ENCODE measurements at places on chromosomes 4 and X.
A peak's percentile ranks its signal among the peaks of the same experiment; 100 is the strongest.

DNA sequence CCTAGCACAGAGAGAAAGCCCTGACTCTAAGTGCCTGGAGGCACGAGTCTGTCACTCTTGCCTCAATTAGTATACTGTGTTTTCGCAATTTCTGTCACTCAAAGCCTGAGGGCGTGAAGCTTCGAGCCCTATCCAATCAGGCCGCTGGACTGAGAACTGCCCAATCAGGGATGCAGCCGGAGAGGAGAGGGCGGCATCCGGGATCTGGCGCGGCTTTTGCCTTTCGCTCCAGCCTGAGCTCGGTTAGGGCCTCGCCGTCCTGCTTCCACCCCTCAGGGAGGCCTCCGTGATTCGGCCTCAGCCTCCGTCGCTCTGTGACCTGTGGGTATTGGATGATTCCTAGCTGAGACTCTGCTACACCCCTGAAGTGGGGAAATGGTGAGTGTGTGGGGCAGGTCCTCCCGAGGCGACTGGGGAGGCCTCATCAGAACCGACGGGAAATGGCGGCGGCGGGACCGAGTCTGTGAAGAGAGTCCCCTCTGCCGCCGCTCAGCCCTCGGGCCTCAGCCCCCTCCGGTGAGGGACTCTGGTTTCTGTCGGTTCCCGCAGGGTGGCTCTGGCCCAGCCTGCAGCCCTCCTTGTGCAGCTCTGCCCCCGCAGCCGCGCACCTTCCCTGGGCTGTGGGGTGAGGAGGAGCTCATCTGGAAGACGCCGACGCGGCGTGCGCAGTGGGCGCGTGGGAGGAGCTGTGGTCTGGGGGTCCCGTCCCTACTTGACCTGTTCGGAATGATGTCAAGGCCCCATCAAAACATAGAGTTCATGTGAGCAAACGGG lies 48.5 kb downstream of the ZNF141 start:
- no peak for DNase-seq

- no peak for DNase-seq
These were observed 102.3 kb downstream of the PSAPL1 start for GRCh38 chr4:7332216-7333023.

DNA sequence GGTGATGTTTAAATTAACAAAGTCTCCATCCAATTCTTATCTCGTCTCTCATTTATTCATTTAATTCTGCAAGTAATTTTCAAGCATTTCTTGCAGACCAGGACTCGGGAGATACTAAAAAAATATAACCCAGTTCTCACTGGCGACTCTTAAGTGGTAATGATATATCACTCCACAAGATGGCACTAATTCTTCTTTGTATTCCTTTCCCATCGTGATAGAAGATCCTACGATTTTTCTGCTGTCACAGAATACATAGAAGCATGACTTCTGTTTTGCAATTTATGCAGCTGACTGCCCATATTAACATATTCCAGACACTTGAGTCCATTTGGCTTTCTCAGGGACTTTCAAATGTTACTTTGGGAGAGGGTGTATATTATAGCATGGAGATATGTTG lies 64.0 kb upstream of the FGF13 start:
- peak; percentile 9 for DNase-seq

GRCh38 chr4:62601737-62602136 lies 1401.6 kb downstream of the ADGRL3 start:
- DNase-seq = no peak

DNA sequence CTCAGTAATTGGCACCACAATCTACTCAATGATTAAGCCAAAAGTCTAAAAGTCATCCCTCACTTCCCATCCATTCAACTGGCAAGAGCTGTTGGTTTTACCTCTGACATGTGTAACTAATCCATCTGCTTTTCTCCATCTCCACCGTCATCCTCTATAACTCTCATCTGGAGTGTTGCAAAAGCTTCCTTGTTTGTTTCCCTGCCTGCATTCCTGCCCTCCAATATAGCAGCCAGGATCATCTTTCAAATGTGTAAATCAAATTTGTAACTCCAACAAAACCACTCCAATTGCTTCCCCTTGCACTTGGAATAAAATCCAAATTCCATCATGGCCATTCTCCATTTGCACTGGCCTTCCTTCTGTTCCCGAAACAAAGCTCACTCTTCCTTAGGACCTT lies 4.3 kb upstream of the PLAC8 start:
- DNase-seq = no peak

GRCh38 chr4:187849556-187850225 lies 145.9 kb upstream of the ZFP42 start:
- DNase-seq = no peak

DNA sequence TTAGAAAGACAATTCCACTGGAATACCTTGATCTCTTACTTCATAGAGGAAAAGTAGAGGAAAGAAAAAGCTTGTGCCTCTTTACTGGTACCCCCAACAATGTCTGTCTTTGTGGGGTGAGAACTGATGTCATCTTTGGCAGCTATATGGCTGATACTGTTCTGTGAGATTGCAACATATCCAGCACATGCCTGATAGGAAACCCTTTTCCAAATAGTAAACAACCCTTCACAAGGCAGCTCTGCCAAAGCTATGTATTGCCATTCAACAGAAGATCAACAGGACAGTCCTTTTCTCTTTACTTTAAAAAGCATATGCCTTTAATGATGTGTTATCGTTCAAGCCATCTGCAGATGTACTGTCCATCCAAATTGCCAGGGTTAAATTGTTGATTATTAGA lies 105.9 kb downstream of the IL1RAPL1 start:
- no peak for DNase-seq

DNA sequence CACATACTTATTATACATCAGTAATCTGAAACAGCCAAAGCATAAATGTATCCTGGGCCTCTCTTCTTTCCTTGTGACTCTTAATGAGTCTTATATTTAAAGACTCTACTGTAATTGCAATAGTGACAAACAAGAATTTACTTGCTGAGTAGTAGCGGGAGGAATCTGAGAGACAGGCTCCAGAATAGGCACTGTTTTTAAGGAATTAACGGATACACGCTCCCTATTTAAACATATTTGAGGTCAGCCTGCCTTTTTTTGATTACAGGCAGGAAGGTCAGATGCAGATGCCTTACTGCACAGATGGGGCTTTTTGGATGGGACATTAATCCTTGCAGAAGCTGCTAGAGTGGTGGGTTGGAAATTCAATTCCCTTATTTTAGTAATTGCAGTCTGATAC lies 196.3 kb upstream of the ANXA3 start:
- no peak for DNase-seq

DNA sequence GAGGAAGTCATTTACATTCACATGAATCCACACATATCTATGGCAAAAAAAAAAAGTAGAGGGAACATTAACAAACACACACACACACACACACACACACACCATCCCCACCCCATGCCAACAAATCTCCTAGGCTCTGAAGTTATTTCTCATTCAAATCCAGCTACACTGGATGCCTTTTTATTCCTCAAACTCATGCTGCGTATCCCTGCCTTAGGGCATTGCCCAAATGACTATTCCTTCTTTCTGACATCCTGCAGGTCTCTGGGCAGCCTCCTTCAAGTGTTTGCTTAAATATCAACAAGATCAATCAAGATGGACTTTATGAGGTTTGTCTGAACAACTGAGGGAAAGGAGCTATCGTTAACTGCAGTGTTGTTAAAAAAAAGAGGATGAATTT lies 106.5 kb upstream of the FAM9A start:
- no peak for DNase-seq

DNA sequence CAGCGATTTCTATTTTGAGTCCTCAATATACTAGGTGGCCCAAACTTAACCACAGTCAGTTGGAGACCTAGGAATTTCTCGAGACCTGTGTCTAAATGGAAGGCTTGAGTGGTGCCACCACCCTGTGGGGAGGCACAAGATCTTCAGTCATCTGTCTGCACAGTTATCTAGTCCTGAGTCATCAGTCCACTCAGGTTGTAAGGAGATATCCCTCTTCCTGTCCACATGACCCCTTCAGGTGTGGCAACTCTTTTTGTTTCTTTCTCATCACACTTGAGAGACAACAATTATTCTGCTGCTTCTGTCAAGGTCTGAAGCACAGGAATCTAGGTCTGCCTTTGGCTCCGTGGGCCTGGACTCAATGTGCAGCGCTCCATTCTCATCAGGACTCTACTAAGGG lies 64.4 kb upstream of the IBSP start:
- no peak for DNase-seq

DNA sequence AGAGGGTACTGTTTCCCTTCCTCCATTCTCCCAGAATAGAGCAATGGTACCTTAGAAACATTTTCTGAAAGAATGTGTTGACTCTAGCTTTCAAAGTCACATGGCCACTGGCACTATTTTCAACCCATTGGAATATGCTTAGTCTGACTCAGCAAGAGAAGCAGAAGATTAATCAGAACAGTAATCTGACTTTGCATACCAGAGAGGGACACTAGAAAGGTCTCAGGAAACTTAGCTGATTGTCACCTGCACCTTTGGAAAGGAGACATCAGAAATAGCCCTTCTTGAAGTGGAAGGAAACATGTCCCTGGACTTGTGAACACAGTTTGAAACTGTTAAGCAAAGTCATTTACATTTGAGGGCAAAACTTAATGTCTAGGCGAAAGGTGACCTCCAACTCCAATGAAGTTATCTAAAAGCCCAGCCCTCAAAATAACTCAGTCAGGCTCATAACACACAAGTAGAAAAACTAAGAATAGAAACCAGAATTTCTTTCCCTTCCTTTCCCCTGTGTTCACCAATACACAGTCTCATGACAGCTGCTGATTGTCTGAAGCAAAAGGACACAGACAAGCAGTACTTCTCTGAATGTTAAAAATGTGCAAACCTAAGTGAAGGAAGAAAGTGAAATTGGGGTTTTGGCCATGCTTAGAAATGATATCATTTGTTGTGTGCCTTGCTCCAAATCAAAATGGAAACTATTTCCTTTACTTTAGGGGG lies 270.8 kb downstream of the GRIA3 start:
- DNase-seq = no peak

GRCh38 chr4:125187226-125188176 lies 127.3 kb upstream of the FAT4 start:
- no peak for DNase-seq

- DNase-seq = no peak
These were observed 152.1 kb downstream of the FMR1NB start for GRCh38 chrX:148133105-148133725.

- no peak for DNase-seq
These were observed 294.1 kb downstream of the STIM2 start for GRCh38 chr4:27154706-27155105.

- DNase-seq = no peak
These were observed 31.6 kb upstream of the KIT start for GRCh38 chr4:54626113-54626512.

DNA sequence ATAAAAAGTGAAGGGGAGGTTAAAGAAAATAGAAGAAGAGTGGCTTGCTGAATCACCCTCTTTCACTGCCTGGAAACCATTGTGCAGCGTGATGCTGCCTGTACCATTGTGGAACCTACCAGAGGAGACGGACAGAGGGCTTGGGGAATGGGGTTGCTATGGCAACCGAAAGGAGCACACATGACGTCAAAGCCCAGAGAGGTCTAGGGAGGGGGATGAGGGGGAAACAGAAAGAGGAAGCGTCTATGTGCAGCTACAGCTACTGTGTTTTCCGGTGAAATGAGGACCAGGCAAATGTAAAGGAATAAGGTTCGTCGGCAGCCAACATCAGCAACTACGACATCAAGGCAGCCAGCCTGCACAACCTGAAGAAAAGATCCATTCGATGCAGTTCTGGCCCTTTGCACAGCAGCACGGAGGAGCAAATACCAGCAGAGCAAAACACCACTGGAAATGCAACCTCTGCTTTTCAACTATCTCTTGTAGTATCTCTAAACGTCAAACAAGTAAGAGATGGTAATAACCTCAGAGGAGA lies at the start of gene MAPK10:
Gene MAPK10, minus strand, starts transcription at position 110 of the 535 bp plus-strand sequence.
- peak; percentile 47 for DNase-seq

- no peak for DNase-seq
These were observed 18.0 kb downstream of the HDAC8 start for GRCh38 chrX:72554448-72555140.

DNA sequence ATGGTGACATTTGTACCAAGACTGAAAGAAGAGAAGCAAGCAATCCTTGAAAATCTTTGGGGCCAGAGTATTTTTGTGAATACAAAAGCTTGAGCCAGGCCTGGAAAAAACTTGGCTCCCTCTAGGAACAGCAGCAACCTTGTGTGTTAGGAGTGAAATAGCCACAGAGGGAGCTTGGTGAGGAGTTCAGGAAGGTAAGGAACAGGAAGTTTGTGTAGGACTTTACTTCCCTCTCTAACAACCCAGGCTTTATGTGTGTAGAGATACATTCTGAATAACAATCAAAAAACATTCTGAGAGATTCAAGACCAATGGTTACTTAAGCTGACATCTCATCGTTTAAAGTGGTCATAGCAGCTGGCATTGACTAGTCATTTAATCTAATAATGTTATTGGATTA lies 668.5 kb downstream of the PCDH18 start:
- DNase-seq = peak; percentile 10
